ENCODE measurements at places on chromosomes 2 and 18.

DNA sequence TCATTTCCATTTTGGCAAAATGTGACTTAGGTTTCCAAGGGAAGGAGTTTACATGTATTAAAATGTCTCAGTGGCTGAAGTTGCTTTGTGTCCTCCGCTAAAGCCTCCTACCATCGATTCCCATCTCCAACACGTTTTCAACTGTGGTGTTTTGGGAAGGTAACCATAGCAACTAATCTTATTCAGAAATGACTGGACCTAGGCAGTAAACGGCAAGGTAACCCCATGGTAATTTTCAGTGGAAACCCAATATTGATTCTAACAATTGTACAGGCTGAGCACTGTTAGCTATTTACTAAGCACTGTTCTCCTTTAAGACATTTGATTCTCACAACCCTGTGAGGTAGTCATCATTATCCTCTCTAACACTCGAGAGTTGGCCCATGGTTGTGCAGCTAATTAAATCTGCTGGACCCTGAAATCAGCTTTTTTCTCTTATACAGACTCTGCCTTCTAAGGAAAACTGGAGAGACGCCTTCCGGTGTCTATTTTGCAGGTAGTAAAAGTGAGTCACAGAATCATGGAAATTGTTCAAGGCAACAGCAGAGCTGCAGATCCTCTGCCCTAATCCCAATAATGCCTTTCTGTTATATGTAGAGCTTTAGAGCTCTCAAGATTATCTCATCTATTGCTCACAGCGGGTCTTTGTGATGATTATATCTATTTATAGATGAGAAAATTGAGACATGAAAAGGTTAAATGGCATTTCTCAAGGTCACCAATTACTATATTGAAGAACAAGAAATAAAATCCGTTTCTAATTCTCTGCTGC, 36.2 kb downstream of the FASTKD2 start:
- DNase-seq: no peak

DNA sequence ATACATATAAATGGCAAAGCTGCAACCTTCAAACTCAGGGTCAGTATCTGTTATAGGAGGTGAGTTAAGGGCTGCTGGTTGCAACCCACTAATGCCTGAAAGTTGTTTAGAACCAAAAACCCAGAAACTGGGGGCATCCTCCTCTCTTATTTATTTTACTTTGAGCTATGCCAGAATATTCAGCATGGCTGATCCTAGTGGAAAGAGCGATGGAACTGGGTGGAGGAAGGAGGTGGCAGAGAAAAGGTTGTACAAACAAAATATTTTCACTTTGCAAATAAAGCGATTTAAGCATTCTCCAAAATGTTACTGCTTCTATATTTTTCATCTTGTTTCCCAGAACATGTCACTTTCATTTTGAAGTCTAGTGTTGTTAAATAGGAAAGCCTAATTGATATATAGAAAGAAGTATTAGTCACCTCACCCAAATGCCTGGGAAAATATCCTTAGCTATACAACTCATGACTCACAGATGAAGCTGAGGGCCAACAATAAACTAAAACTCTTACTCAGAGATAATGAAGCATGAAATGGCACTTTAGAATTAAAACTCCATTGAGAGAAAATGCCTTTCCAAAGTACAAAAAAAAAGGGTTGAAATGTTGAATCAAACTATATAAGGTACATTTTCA, 251.4 kb upstream of the UBE2E3 start:
- no peak for DNase-seq

DNA sequence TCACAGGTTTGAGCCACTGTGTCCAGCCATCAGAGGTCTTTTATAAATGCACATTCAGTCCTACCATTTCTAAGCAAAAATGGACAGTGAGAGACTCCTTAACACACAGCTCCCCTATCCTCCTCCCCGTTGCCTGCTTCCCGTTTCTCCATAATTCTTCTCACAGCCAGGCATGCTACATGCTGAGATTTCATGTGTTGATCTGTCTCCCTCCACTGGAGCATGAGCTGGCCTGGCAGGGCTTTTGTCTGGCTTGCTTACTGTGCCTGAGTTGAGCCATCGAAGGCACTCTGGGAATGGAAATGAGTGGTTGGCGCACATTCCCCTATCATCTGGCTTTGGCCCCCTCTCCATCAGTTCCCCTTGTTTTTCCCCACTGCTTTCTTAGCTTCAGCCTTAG, 413.5 kb downstream of the PTPRM start:
- no peak for DNase-seq

DNA sequence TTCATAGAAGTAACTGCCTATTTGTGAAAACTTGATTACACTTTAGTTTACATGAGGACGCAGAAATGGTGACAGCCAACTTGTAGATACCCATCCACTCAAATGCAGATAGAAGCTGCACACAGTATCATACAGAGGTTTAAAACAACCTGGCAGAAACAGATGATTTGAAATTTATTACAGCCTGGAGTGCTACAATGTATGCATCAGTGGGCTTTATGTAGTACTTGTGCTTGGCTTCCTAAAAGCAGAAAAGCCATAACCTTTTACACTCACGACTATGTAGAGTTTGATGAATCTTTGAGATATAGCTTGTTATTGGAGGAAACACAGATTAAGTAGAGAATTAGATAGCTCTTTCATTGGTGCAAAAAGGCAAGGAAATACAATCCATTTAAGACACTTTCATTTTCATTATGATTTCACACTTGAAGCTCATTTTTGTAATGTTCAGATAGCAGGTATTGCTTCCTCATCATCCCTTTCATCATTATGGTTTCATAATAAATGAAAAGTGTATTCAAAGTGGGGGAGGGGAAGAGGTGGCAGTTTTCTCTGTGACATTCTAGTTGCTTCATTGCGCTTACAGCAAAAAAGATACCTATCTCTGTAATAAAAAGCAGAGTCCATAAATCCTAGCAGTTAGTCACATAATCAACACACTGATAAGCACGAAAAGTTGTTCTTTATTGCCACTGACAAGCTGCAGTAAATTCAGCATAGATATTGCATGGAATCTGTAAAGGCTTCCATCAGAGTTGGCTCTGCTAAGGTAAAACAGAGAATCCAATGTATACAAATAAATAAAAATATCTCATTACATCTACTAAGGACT, 789.8 kb upstream of the FSHR start:
- no peak for DNase-seq

GRCh38 chr2:127104881-127105655, 1.9 kb downstream of the BIN1 start:
- DNase-seq: no peak

- no peak for DNase-seq
Observed at GRCh38 chr2:131027566-131028528, 65.4 kb downstream of the FAM168B start.

DNA sequence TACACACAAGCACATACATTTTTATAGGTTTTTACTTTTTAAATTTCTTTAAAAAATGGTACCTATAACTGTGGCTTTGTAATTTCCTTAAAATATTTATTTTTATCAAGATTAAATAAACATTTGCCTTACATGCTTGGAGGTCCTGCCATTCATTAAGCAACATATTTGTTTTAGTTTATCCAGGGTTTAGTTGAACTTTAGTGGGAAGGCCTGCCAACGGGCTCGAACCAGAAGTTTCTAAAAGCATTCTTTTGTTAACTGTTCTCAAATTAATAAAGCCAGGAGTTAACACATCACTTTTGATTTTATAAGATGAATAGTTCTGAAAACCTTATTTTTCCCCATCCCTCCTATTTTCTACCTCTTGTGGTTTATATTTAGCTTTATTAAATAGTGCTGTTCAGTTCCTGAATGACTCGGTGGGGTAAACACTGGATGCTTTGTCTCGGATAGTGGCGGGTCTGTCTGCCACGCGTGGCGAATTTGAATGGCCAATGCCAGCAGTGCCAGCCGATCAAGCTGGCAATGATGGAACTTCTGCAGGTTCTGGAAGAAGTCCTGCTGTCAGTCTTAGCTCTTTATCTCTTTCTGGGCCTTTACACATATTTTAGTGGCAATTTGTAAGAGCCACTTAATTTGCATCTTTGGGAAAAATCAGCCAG, 32.2 kb downstream of the SH3YL1 start:
- no peak for DNase-seq

DNA sequence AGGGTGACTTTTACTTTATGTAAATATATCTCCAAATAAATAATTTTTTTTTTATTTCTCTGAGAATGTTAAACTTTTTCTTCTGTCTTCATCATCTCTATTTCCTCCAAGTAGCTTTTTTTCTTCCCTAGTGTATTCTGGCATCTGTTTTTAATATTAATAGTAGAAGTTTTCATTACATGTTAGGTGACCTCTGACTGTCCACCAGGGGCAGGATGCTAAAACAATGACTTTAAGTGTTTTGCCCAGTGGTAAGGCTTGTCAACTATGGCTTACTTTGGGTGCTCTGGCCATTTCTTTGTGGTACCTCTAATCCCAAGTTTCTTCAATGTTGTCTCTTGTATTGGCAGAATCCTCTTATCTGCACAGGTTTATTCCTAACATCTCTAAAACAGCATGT, 127.1 kb downstream of the SRBD1 start:
- DNase-seq: no peak

GRCh38 chr18:61080954-61081528, 252.2 kb upstream of the CDH20 start:
- DNase-seq: no peak

DNA sequence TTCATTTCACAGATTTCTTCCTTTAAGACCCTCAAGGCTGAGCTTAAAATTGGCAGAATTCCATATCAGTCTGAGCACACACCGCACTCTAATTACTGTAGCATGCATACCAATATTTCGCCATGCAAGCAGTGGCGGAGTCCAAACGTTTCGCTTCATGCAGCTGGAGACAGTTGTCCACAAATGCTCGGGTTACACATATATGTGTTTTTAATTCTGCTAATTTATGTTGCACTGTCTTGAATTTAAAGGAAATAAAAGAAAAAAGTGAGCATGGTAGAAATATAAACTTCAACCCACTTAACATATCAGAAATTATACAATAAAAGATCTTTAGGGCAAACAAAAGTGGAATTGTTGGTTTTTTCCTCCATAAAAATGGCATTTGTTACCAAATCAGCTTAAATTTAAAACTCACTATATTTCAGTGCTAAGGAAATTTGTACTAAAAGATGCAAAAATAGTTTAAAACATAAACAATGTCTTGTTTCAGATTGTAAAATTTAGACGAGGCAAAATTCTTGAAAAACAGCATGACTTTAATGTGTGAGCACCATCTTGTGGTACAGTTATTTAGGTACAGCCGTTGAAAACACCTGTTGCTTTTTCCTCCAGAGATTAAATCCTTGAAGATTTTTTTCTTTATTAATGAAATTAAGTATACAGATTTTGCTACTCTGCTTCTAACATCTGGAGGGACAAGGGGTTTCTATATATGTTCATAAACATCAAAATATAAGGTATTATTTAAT, 24.1 kb upstream of the KANSL1L start:
- no peak for DNase-seq

- no peak for DNase-seq
Observed at GRCh38 chr2:147100406-147101035, 744.3 kb upstream of the ACVR2A start.

GRCh38 chr2:21422724-21423522, 299.2 kb downstream of the TDRD15 start:
- DNase-seq: no peak

DNA sequence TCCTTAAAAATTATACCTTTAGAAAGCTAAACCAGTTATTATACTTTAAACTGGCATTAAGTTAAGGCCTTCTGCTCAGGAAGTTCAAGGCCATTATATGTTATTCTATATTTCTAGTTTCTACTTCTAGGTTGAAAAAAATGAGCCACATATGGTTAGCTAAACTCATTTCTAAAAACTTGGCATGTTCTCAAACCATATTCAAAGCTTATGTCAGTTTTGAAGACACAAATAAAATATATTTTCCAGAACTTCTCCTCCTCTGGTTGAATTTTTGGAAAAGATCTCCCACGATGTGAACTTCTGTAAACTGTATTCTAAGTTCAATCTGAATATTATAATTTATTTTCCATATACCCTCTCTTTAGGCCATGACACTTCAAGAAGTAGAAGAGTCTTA, 103.5 kb downstream of the NYAP2 start:
- no peak for DNase-seq

DNA sequence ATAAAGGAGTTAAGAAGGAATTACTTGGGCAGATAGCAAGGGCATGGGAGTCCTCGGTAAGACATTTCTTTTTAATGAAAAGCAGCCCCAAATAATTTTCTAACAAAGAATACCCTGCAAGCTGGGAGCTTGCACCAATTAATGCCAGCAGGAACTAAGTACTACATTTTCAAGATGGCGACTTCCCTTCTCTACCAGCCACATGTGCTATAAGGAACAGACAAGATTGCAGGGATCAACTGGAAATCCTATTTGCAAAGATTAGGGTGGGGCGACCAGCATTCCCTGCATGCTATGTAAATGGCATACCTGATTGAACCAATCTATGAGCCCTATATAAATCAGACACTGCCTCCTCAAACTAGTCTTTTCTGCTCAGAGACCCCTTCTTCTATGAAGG, 827.5 kb downstream of the ADCYAP1 start:
- DNase-seq: no peak

DNA sequence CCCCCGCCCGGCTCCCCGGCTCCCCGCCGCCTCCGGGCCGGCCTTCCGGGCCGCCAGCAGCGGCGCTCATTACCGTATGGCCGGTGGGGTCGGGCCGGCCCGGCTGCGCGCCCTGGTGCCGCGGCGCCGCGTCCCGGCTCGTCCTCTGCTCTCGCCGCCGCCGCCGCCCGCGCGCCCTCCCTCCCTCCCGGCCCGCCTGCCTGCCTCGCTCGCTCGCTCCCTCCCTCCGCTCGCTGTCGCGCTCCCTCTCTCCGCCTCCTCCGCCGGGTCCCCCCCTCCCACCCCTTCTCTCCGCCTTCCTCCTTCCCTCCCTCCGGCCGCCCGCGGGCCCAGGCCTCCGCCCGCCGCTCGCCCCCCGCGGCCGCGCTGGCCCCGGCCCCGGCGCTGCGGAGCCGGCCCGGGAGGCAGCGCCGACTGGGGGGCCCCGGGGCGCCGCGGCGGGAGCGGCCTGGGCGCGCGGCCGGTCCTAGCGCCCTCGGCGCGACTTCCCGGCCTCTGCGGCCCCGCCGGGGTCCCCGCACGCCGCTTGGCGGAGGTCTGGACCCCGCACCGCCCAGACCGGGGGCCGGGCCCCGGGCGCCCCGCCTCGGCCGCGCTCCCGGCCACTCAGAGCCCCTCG, at the start of gene DNMT3A:
DNMT3A (minus strand) TSS at position 173 of the 619 bp plus-strand sequence. CDS start 27,941 bp downstream, outside the sequence.
- no peak for DNase-seq

DNA sequence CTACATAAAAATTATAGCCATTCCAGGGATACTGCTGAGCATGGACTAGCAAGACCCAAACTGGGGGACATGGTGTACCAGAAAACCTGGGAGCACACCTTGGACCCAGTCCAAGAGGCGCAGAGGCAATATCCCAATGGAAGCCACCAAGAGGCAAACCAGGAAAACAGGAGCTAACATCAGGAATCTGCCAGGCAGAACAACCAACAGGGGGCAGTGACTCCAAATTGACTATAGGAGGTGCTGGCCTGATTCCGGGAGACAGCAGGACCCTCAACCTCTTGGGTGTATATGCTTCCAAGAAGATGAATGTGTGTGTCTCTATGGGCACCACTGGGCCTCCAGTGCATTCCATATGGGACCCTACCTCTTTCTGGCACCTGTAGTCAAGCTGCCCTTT, 172.7 kb upstream of the ARL4C start:
- DNase-seq: no peak
